ENCODE measurements at places on chromosomes 2 and 18. TPM values are rescaled to one million over a fixed set of nuclear protein-coding genes. Genes with fewer than 3 reads are reported as not detected.

DNA sequence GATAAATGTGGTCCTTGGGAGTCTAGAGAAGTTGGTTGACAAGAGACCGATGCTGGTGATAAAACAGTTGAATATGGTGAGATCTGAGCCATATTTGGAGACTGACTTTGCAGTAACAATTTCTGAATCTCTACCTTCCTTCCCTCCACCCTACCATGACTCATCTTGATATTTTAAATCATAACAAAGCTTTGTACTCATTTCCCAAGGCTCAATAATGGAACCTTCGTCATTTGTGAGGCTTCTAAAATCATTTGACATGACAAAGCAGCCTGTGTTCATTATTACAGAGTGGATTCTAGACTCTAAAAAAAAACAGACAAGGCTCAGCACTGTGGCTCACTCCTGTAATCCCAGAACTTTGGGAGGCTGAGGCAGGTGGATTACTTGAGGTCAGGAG lies 38.5 kb upstream of the PDCL3 start:
- DNase-seq, result no peak

GRCh38 chr2:201219328-201220096 lies 36.6 kb downstream of the CASP10 start:
- DNase-seq, result no peak

GRCh38 chr2:95388091-95388692 lies 14.3 kb upstream of the FAHD2A start:
- DNase-seq, result no peak

GRCh38 chr18:3466045-3466444 lies 16.1 kb downstream of the TGIF1 start:
- no peak for DNase-seq

The ZNF516 gene
- polyA plus RNA-seq, result 45.6 TPM

The ACKR3 gene
- 60.8 TPM for polyA plus RNA-seq

The NR4A2 gene
- polyA plus RNA-seq, result 3.1 TPM

The EIF2AK2 gene
- polyA plus RNA-seq, result 29.5 TPM

The EGR4 gene
- not detected for polyA plus RNA-seq

GRCh38 chr2:184444217-184444616 lies 154.1 kb upstream of the ZNF804A start:
- DNase-seq, result no peak

DNA sequence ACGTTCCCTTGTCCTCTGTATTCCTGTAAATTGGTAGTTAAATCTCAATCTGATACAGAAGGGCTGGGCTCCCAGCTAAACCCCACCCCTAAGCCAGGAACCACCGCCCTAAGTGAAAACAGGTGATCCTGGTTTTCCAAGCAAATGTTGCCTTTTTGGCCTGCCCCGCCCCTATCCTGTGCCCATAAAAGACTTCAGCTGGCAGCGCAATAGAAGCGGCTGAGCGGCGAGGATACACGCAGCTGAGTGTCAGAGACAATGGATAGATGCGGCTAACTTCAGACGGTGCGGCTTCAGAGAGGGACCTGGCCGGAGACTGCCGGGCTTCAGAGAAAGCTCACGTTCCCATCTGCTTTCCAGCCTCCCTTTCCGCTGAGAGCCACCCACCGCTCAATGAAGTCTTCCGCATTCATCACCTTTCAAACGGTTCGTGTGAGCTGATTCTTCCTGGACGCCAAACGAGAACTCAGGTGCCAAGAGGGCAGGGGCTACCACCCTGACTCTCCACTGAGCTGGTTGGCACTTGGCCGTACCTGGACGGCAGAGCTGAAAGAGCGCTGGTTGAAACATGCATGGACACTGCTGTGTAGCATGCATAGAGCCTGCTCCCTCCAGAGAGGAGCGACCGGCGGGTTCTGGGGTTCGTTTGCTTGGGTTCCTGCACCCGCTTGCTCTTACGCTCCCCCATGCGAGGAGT lies 49.5 kb upstream of the POLE4 start:
- no peak for DNase-seq
